ENCODE measurements at places on chromosomes 5 and 9.
A peak's percentile ranks its signal among the peaks of the same experiment; 100 is the strongest.

DNA sequence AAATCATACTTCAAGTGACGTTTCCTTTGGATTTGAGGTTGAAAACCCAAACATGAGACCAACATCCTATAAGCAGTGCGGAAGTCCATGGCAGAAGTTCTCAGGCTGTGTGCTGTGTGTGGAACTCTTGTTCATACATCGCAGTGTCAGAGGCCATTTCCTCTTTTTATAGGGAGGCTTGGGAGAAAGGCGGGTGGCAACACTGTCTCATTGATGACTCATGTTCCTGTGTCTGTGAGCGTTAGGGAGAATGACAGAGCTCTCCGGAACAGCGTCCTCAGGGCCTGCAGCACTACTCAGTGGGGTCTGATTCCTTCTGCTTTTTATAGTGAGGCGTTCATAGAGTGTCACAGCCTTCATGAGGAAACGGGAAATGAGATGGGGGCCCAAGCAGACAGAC is 98.8 kb upstream of the BASP1 start:
- peak; percentile 82 for DNase-seq

GRCh38 chr9:36450110-36450732 is 50.2 kb upstream of the RNF38 start:
- DNase-seq: peak; percentile 79

DNA sequence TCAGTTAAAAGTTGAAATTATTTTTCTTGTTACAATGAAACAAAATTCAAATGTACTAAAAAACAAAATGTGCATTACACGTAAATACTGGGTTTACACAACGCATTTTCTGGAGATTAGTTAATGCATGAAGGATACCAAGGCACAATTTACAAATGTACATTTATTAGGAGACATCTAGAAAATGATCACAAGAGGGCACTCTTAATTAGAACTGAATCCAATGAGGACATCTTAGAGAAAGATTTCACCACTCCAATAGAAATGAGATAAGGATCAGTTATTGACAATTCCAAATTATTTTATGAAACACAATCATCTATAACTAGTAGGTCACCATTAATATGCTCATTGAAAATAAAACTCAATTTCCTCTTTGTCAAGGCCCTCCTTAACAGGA is 36.6 kb upstream of the CDH12 start:
- DNase-seq: no peak

DNA sequence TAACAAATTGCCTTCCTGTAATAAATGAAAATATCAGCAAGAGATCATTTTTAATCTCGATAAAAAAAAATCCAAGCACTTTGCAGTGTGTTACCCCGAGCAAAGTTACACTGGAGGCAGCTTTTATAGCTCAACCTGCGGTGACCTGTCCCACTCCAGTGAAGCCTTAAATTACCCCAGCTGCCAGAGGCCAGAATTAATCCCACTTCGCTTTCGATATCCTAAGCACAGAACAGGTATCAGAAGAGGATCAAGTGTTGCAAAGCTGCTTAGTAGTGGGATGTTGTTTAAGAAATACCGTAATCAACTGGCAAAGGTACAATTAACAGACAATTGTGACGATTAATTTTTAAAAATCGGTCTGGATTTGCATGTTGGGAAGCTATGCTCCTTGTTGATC is 314.0 kb downstream of the AGTPBP1 start:
- DNase-seq: no peak

DNA sequence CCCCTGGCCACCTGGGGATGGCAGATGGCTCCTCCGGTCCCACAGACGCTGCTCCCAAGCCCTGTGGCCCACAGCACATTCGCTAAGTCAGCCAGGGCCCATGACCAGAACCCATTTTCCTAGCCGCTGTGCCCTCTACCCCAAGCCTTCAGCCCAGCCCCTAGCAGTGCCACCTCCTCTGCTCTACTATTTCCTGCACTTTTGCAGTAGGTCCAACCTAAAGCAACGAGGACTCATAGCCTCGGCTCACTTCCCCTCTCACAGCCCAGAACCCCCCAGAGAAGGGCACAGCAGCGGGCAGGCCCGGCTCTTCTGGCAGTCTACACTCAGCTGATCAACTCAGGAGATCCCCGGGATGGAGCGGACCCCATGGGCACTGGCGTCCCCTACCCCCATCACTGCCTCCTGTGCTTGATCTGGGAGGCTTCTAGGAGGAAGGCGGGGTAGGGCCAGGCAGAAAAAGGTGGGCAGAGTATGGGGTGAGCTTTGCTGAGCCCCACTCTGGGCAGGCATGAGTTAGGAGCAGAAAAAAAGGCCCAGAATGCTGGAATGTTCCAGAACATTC is 111.2 kb downstream of the ZNF354C start:
- DNase-seq: no peak

- no peak for DNase-seq
Observed at GRCh38 chr5:72177538-72177937, 70.3 kb downstream of the MAP1B start.

GRCh38 chr5:145915970-145916638 is 20.3 kb upstream of the SH3RF2 start:
- DNase-seq: no peak

GRCh38 chr9:128987805-128988204 is 40.3 kb downstream of the NUP188 start:
- DNase-seq: no peak

DNA sequence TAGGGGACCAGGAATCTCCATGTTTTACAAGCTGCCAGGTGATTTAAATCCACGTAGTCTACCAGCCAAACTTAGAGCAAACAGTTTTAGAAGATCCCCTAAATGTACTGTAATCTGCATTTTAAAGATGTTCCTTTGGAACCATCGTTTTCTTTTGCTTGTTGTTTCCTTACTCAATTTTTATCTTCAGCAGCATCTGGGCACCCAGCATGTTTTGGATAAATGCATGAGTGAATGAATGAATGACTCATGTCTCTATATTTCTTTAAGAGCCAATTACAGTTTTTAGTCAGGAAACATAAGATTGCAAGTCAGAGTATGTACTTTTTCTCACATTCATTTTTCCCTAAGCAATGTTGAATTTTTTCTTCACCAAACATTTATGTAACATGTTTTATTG is 123.0 kb downstream of the HACD4 start:
- no peak for DNase-seq

DNA sequence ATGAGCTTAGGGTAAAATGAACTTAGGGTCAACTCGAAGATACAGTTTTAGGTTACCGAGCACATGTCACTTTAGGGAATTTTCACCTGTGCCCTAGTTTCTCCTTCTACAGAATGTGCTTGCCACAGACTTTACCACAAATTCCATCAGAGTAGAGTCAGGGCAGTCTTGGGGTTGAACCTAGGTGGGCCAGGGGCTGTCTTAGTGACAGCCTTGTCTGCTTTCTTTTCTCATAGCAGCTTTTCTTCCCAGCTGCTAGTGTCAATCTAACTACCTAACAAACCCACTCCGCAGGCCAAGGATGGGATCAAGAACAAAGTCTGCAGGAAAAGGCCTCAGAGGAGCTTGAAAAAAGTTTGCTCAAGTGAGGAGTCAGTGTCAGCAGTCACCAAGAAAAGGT is 458.1 kb upstream of the CDH18 start:
- DNase-seq: no peak

- no peak for DNase-seq
Observed at GRCh38 chr5:111301264-111301663, 77.1 kb downstream of the CAMK4 start.

- no peak for DNase-seq
Observed at GRCh38 chr5:147901599-147902039, 4.7 kb downstream of the C5orf46 start.

DNA sequence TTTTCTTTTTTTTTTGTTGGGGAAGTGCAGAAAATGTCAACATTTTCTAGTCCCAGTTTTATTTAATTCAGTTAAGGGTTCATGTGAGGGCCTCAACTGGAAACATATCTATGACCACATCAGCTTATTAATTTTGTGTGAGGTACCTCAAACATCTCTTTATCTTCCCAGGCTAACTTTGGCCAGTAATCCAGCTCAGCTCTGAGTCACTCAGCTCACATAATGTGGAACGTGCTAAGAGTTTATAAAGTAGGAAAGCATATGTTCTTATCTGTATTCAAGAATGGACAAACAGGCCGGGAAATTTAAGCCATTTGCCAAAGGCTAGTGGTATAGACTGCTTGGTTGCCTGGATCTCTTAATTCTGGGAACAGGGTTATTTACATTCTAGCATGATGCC is 118.4 kb downstream of the INSYN2B start:
- no peak for DNase-seq

GRCh38 chr5:78514427-78515330 is 133.9 kb downstream of the LHFPL2 start:
- DNase-seq: no peak

- DNase-seq: no peak
Observed at GRCh38 chr5:73176250-73176649, 3.3 kb downstream of the TMEM174 start.

- DNase-seq: peak; percentile 4
Observed at GRCh38 chr9:444528-444927, 229.9 kb downstream of the DOCK8 start.

DNA sequence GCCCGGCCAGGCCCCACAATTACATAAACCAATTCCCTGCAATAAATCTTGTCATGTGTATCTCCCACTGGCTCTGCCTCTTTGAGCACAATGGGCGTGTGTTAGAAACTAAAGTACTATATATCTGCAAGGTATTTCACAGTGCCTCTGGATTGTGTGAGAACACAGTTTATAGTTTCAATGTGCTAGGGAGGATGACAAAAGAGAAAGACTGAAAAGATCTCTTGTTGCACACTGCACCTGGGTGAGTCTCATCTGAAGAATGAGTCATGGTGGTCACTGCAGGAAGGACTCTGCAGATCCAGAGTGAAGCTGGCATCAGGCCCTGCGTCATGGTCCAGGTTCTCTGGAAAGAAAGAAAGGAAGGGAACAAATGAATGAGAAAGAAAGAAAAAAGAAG is 20.7 kb upstream of the CTSV start:
- DNase-seq: no peak

Measured in hematopoietic multipotent progenitor cell treated with erythropoietin and hydrocortisone succinate and interleukin-3 and kit ligand, for 8 days (in vitro differentiated cells).